ENCODE measurements at places on chromosomes 3 and 15. TPM values are rescaled to one million over a fixed set of nuclear protein-coding genes. Genes with fewer than 3 reads are reported as not detected.

The DUOXA2 gene
- not detected for total RNA-seq

The AGBL1 gene
- total RNA-seq: not detected

DNA sequence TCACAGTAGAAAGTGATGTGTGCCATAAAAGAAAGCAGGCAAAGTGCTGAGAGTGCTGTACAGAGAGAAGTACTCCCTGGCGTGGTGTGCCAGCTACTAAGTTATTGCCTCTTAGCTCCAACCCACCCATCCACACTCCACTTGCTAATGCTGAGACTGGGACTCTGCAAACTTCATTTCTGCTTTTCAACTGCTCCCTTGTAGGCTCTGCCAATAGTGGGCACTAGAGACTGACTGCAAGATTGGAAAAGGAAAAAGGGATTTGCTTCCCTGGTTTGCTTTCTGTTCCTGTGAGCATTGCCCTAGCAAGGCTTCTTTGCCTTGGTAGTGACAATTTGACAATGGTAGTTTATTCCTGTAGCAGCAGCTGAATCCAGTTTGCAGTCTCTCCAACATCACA lies 56.5 kb upstream of the TMEM108 start:
- no peak for DNase-seq

- no peak for DNase-seq
These were observed 23.3 kb downstream of the SNX4 start for GRCh38 chr3:125496701-125497100.

GRCh38 chr15:96625256-96625655 lies 294.8 kb downstream of the NR2F2 start:
- no peak for DNase-seq

DNA sequence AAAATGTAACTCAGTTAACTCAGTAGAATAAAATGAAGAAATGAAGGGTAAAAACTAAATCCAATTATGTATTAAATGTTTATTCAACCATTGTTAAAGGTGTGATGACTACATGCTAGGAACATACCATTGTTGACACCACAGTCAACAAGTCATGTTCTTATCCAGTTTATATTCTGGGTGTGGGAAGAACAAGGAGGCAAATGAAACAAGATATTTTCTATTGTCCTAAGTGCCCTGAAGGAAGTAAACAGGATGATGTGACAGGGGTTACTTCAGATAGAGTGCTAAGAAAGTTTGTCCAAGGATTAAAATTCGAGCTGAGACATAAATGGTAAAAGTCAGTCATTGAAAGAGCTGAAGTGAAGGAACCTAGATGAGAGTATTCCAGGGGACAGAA lies 13.1 kb downstream of the AP3S2 start:
- DNase-seq: no peak

- no peak for DNase-seq
These were observed 424 bp downstream of the EAF2 start for GRCh38 chr3:121835465-121835801.

- DNase-seq: no peak
These were observed 143.0 kb downstream of the RYR3 start for GRCh38 chr15:33453761-33454160.

- peak; percentile 37 for DNase-seq
These were observed 29.3 kb downstream of the CTSH start for GRCh38 chr15:78915341-78916087.

- peak; percentile 55 for DNase-seq
These were observed 1.9 kb upstream of the FETUB start for GRCh38 chr3:186638259-186638658.

- no peak for DNase-seq
These were observed 78.8 kb downstream of the CMSS1 start for GRCh38 chr3:99896482-99896881.

Data from transverse colon (tissue), 4 donors.